Hypothalamus (tissue), 51 donors: ENCODE measurements at places on chromosomes 1 and 21.

DNA sequence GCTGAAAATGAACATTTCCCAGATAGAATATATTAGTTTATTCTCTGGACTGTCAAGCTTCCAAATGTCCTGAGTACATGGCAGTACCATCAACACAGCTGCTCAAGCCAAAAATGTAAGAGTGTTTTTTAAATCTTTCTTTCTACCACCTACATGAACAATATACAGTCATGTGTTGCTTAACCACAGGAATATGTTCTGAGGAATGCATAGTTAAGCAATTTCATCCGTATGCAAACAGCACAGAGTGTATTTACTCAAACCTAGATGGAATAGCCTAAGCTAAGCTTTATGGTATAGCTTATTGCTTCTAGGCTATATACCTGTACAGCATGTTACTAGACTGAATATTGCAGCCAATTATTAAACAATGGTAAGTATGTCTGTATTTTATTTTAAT lies 561.9 kb upstream of the ADGRL4 start:
- DNase-seq: no peak

- no peak for DNase-seq
Observed at GRCh38 chr1:237681210-237681609, 209.5 kb downstream of the ZP4 start.

DNA sequence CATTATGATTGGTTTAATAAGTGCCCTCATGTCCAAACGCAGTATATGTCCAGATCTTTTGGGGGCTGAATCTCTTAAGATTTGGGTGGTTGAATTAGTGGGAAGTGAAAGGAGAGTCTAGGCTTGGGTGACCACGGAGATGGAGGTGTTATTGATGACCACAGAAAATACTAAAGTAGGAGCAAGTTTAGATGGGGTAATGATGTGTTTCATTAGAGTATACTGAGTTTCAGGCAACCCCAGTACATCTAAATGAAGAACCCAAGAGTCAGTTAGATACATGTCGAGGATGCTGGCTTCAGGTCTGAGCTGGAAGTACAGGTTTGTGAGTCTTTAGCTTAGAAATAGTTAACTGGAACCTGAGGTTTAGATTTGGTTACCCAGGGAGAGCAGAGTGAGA lies 6.5 kb upstream of the ZZZ3 start:
- DNase-seq: no peak

DNA sequence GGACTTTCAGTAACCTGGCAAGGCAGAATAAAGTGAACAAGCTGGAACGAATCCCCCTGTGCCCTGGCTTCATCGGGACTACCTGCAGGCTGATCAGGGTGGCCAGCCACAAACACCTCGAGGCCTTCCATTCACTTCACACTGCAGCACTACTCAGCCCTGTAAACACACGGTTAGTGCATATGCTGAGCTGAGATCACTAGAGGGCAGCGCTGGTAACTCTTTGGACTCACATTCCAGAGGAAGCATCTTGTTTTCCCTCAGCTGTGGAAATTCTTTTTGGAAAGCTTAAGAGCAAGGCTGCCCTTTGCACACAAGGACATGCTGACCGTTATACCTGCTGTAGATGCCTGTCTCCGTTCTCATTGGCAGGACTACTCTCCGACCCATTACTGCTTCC lies 32.1 kb downstream of the PCSK9 start:
- DNase-seq: no peak

GRCh38 chr1:114238053-114238452 lies 84.4 kb upstream of the SYT6 start:
- DNase-seq: no peak
